Brain (organoid and tissue), 16 donors: ENCODE measurements at places on chromosomes 16 and 17. TPM values are rescaled to one million over a fixed set of nuclear protein-coding genes. Genes with fewer than 3 reads are reported as not detected.

GRCh38 chr16:86391486-86391885, 118.8 kb upstream of the FOXF1 start:
- DNase-seq = no peak

DHRS7C gene
- 2.0 TPM for polyA plus RNA-seq

PIK3R6 gene
- 0.24 TPM for polyA plus RNA-seq

DNA sequence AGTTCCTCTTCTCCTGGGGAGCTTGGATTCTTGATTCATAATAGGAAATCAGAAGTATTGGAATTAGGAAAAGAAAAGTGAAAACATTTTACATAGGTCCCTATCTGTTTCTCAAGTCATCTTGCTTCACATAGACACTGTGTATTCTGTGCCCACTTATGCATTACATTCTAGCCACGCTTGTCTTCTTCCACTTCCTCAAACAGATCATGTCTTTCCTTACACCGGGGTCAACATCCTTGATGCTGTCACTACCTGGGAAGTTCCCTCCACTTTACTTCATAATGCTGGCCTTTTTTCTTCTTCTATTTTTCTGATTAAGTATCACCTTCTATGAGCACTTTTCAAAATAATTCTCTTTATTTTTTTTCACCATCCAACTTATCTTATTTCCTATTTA, 606.4 kb upstream of the CDH8 start:
- no peak for DNase-seq

IRF8 gene
- 1.6 TPM for polyA plus RNA-seq

- no peak for DNase-seq
These were observed 402.6 kb upstream of the KIF2B start for GRCh38 chr17:53420035-53420641.

CCL7 gene
- polyA plus RNA-seq = not detected

- DNase-seq = no peak
These were observed 35.5 kb downstream of the UBN1 start for GRCh38 chr16:4882633-4883285.

GRCh38 chr17:65749479-65749878, 188.0 kb upstream of the AXIN2 start:
- no peak for DNase-seq

CACNB1 gene
- 20.8 TPM for polyA plus RNA-seq

IL21R gene
- polyA plus RNA-seq = not detected
